Uterus (tissue), 4 donors: ENCODE measurements at places on chromosomes 16 and 17.

DNA sequence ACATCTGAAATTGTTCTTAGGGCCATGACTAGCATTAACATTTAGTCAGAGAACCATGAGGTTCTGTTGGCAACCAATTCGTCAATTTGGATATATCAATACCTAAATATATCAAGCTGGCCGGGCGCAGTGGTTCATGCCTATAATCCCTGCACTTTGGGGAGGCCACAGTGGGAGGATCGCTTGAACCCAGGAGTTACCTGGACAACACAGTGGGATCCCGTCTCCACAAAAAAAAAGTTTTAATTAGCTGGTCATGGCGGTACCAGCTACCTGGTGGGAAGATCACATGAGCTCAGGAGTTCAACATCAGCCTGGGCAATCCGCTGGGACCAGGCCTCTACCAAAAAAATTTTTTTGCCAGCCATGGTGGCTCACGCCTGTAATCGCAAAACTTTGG is 8.4 kb downstream of the YWHAE start:
- no peak for DNase-seq

- DNase-seq = no peak
Measured at GRCh38 chr17:74443516-74444296, 11.8 kb downstream of the GPRC5C start.

DNA sequence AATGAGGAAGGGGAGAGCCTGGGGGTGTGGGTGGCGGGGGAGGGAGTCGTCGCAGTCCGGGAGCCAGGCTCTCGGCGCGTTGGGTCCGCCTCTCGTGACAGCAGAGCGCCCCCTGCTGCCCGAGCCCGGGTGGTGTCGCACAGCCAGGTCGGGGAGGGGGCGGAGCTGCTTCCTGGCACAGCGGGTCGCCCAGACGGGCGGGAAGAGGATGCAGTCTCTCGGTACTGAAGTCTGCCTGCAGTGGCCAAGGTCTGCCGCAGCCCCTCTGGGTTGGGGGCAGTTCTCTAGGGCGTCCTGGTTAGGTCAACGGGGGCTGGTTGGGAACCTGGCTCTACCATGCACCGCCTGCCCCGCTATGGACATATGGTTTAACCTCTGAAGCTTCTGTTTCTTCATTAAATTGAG is 38.2 kb upstream of the CCDC182 start:
- DNase-seq = peak; percentile 36

DNA sequence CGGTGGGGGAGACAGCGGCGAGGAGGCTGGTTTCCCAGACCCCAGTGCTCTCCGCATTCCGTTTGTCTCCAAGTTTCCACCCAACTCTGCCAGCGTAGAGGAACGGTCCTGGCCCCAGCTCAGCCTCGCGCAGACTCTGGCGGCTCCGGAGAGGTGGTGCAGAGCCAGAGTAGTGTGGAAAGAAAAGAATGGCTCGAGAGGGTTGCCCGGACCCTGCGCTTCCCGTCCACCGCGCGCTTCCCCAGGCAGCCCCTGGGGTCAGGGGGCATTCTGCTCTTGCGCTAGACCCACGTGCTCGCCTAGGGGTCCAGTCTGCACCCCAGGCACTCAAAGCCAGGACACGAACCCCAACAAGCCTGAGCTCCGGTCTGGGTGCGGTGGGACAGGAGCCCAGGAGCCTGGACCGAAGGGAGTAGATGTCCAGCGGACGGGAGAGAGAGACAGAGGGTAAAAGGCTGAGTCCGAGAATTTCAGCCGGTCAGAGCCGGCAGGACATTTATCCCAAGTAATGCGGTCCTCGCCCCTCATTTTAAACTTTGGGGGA is 3.8 kb downstream of the PMP22 start:
- peak; percentile 60 for DNase-seq

DNA sequence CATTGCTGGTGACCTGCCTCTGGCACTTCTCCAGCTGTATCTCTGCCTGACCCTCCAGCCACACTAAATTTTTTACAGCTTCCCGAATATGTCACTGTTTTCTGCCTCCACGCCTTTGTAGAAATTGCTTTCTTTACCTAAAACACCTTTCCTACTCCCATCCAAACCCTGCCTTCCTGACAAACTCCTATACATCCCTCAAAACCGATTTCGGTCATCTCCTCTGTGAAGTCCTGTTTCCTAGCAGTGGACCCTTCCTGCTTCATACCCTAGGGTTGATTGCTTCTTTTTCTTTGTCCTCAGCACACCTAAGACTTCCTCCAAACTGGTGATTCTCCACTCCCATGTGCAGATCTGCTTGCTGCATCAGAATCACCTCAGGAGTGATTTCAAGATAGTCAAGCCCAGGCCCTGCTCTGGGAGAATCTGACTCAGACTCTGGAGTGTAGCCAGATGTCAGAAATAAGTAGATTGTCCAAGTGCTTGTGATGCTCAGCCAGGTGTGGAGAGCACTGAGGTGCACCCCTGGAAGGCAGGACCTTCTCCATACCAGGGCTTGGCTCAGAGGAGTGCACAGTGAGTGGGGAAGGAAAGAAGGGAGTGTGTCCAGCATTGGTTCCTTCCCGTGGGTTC is 184.2 kb downstream of the COPRS start:
- no peak for DNase-seq

GRCh38 chr17:41419716-41420115 is 4.7 kb downstream of the KRT37 start:
- no peak for DNase-seq

DNA sequence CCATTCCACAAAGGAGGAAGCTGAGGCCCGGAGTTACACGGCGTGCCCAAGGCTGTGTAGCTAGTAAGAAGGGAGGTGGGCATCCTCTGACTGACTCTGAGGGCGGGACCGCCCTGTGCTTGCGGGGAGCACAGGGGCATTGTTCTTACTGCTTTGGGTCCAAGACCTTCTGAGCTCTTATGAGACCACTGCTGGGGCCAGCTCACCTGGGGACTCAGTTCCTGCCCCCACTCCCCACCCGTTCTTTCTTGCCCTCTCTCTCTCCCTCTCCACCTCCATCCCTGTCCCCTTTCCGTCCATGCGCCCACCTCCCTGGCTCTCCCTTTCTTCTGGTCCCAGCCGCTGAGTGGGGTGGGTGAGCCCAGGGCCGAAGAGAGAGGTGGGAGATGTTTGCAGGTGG is 19.6 kb downstream of the CCR7 start:
- peak; percentile 12 for DNase-seq

DNA sequence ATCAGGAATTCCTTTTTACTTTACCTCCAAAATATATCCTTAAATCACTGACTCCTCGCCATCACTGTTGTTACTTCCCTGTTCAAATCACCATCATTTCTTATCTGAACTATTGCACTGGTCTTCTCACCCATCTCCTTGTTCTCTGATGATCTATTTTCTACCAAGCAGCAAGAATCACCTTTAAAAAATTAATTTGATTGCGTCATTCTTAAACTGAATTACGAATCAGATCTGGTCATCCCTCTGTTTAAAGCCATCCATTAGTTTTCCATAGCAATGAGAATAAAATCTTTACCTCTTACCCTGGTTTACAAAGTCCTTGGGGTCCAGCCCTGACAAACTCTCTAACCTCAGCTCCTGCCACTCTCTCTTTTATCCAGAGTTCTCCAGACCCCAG is 14.6 kb downstream of the PCTP start:
- DNase-seq = no peak

DNA sequence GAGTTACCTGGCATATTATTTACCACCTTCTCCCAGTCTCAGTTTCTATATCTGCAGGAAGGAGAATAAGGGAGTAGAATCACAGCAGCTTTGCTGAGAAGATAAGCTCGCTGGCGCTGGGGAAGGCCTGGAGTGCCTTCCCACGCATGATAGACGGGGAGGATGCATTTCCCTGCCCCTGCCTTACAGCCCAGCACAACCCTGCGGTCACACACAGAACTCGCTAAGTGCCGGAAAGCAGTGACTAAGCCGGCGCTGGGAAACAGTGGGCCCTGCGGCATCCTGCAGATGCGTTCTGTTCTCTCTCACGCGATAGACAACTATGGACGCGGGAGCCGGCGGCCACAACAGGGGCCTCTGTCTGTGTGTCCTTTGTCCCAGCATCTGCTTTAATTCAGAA is 4.8 kb downstream of the CA5A start:
- DNase-seq = no peak

GRCh38 chr17:9279893-9280292 is 258.6 kb downstream of the NTN1 start:
- DNase-seq = no peak

GRCh38 chr17:56676810-56677209 is 83.3 kb downstream of the NOG start:
- no peak for DNase-seq

GRCh38 chr16:63461248-63461841 is 1425.1 kb upstream of the CDH8 start:
- peak; percentile 27 for DNase-seq

DNA sequence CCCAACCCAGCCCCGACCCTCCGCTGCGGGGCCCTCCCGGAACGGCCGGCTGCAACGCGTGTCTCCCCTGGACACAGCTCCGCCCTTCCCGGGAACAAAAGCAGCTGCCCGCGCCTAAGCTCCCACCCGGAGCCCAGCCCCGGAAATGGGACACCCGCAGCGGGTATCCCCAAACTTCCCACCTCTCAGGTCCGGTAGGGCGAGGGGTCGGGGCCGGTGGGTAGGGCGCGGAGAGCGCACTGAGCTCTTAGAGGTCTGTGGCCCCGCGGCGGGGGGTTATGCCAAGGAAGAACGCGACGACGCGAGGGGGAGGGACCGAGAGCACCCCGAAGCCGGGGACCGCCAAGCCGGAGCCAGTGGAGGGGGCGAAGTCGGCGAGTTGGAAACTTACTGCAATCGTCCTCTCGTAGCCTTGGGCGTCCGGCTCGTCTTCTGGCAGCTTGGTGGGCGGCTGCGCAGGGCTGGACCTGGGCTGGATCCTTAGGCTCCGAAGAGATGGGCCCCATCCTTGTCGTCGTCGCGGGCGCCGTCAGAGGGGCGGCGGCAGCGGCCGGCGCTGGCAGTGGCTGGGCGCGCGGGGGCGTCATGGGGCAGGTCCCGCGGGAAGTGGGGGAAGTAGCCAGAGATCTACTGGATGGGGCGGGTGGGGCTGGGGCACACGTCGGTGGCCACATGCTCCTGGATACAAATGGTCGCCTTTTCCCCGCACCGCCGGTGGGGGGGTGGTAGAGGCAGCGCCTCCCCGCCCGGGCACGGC is 6.9 kb downstream of the USP6 start:
- DNase-seq = peak; percentile 12

GRCh38 chr16:87375426-87376135 is 8.0 kb downstream of the FBXO31 start:
- no peak for DNase-seq

GRCh38 chr17:28853295-28853694 is 1.5 kb upstream of the ERAL1 start:
- DNase-seq = no peak

GRCh38 chr17:80765241-80765961 is 220.8 kb downstream of the RPTOR start:
- DNase-seq = no peak

DNA sequence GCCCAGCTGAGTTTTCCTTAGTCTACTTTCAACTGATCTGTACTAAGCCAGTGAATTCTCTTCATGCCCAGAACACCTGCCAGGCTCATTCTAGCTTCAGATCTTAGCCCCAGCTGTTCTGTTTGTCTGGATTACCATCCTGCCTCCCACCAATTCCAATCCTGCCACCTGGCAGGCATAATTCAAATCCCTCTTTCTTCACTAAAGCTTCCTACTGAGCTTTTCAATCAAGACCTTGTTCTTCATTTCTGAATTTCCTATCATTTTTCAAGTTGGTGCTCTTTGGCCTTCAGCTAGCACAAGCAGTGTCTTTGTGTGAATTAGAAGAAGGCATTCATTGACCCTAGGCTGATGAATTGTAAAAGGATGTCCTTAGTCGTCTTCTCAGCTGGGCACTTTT is 357.6 kb downstream of the UTP18 start:
- no peak for DNase-seq

DNA sequence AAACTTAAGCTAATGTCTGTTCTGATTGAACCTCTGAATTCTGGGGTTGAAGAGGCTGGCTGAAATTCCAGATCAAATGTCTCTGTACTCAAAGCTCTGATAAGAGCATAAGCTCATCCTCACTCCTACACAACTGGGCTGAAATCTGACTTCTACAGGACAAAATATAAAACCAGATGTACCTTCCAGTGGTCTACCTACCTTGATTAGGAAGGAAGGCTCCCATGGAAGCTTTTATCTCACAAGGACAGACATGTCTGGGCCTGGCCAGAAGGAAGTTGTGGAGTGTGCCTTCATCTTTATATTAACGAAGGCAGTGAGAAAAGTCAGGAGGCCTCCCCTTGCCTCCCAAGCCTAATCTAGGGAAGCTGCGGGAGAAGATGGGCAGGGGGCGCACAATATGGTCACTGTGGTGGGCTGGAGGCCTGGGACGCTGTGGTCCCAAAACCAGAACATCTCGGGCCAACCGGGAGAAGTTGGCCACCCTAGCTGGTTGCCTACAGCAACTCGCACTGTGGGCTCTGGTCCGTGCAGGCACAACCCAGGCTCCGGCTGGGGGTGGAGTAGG is 55.6 kb upstream of the LRRC37A3 start:
- no peak for DNase-seq

DNA sequence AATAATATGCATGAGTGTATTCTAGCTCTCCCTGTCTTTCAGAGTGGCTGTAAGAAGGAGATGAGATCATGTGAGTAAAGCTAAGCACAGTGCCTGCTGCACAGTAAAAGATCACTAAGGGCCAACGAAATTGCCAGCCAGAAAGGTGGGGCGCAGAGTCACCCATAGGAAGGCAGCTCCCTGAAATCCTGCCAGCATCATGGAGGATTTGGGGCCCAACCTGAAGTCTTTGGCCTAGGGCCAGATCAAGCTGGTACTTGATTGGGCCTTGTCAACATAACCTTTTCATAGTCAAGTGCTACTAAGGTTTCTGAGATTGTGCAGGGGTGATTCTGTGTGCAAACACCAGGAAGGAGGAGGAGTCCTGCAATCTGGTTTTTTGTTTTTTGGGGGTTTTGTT is 16.5 kb downstream of the SCNN1B start:
- no peak for DNase-seq

- DNase-seq = no peak
Measured at GRCh38 chr16:7321661-7322060, 11.0 kb upstream of the RBFOX1 start.

DNA sequence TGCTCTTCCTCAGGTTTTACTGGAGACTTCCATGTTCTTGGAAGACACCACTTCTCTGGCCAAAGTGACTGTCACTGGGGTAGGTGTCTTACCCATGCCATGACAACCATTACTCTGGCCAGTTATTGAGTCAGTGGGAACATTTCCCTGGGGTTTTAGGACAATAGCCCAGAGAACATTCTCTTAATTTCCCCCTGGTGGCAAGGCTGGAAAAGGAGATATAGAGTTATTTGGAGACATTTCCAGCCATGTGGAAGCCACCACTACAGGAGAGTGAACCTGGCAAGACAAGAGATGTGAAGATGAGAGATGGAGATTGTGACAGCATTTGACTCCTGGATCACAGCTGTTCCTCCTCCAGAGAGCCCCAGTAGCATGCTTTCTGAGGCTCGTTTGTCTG is 106.2 kb downstream of the CDK5R1 start:
- no peak for DNase-seq

GRCh38 chr17:34366010-34366409 is 3.0 kb upstream of the CCL1 start:
- no peak for DNase-seq
